Kidney epithelial cell (primary cell): ENCODE measurements at places on chromosomes 16 and 17.

DNA sequence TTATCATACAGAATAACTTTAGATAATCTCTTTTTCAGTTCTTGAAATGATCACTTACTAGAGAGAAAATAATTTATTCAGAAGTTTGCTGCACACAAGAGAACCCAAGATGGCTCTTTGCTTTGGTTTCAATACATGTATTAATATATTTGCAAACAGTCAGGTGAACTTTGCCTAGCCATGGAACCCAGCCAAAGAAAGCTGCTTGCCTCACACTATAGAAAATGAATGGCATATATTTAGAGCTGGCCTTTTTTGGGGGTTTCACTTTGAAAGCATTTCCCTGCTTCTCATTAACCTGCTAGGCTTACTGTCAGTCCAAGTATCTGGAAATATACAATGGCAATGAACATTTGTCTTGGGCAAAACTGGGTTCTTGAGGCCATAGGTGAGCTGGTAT is 75.3 kb downstream of the MRTFB start:
- DNase-seq, result no peak

GRCh38 chr17:77451245-77451893 is 310.6 kb downstream of the SEC14L1 start:
- no peak for DNase-seq

DNA sequence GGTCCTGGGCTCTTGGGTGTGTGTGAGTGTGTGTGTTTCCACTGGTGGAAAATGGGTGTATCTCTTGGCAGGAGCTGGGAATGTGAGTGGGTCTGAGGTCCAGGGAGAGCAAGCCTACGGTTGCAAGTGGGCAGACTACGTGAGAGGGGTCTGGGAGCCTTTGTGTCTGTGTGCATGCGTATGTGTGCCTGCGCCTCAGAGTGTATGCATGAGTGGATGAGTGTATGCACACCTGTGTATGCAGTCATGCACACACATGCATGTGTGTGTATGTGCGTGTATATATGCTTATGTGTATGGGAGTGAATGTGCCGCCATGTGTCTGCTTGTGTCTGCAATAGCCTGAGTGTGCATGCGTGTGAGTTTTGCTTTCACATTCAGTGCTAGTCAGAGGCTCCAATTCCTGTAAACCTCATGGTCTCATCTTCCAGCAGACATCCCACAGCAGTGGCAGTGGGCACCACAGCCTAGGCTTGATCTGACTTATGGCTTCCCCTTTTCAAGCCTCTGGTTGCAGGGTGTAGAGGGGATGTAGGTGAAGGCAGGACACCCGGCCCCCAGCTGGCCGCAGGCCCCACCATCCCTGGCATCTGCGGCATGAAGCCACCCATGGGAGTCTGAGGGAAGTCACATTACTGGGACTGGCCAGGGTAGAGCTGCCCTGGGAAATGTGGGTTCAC is 19.7 kb upstream of the RMI2 start:
- DNase-seq, result no peak

DNA sequence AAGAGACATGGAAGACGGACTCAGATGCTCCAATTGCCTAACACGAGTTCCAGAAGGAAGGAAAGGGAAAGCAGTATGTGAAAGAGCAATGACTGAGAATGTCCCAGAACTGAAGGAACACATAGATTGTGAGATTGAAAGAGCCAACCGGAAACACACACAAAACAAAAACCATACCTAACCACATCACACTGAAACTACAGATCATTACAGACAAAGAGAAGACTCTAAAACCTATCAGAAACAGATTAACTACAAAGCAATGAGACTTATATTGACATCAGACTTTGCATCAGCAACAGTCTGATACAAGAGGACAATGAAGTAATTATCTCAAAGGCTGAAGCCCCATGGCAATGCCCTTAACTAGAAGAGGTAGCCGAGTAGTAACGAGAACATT is 45.6 kb upstream of the CLEC18B start:
- DNase-seq, result no peak

GRCh38 chr16:72221630-72222024 is 49.7 kb upstream of the PMFBP1 start:
- DNase-seq, result no peak

GRCh38 chr16:53341792-53342191 is 92.5 kb upstream of the RBL2 start:
- DNase-seq, result no peak

GRCh38 chr17:34800661-34801060 is 160.6 kb downstream of the CCT6B start:
- no peak for DNase-seq

DNA sequence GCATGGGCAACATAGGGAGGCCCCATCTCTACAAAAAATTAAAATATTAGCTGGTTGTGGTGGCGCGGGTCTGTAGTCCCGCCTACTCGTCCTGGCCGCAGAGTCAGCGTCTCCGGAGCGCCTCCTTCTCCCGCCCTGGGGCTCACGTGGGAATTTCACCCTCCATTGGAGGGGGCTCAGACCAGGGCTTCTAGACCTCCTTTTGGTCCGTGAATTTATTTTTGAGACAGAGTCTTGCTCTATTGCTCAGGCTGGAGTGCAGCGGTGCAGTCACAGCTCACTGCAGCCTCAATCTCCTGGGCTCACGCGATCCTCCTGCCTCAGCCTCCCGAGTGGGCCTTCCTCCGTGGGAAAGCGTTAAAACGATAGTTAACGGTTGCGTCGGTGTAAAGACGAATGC is 394 bp upstream of the NME4 start:
- DNase-seq, result no peak
